ENCODE measurements at places on chromosomes 3 and 15. TPM values are rescaled to one million over a fixed set of nuclear protein-coding genes. Genes with fewer than 3 reads are reported as not detected.

ATP13A4 gene
- 30.7 TPM for total RNA-seq

GTPBP8 gene
- total RNA-seq, result 31.4 TPM

FILIP1L gene
- total RNA-seq, result 15.3 TPM

CYP1A2 gene
- not detected for total RNA-seq

ASB14 gene
- total RNA-seq, result not detected

GOLGA6D gene
- total RNA-seq, result 0.72 TPM

GOLGA6B gene
- not detected for total RNA-seq

OXTR gene
- total RNA-seq, result not detected

CCDC12 gene
- total RNA-seq, result 86.8 TPM

MORF4L1 gene
- total RNA-seq, result 149 TPM

TNNC1 gene
- 9.6 TPM for total RNA-seq

GRCh38 chr3:172229462-172229861, 190.1 kb downstream of the FNDC3B start:
- no peak overlapping the region for H3K27ac ChIP-seq
- H3K27me3 ChIP-seq, result no peaks in the 10 kb centered on the region
- peaks cover 2% of the 10 kb centered on the region for H3K4me1 ChIP-seq
- no peaks in the 10 kb centered on the region for H3K36me3 ChIP-seq
- no peak for DNase-seq
- no peak overlapping the region for H3K4me3 ChIP-seq

- no peak overlapping the region for H3K4me3 ChIP-seq
- H3K36me3 ChIP-seq, result no peaks in the 10 kb centered on the region
- H3K27ac ChIP-seq, result no peak overlapping the region
- DNase-seq, result no peak
- H3K4me1 ChIP-seq, result peaks cover 17% of the 10 kb centered on the region
- no peaks in the 10 kb centered on the region for H3K27me3 ChIP-seq
These were observed 5.2 kb upstream of the EBLN2 start for GRCh38 chr3:73056014-73056844.

GRCh38 chr3:194119831-194120590, 15.9 kb upstream of the HES1 start:
- H3K27me3 ChIP-seq, result peaks cover 3% of the 10 kb centered on the region
- DNase-seq, result no peak
- H3K36me3 ChIP-seq, result no peaks in the 10 kb centered on the region
- no peak overlapping the region for H3K4me3 ChIP-seq

DNA sequence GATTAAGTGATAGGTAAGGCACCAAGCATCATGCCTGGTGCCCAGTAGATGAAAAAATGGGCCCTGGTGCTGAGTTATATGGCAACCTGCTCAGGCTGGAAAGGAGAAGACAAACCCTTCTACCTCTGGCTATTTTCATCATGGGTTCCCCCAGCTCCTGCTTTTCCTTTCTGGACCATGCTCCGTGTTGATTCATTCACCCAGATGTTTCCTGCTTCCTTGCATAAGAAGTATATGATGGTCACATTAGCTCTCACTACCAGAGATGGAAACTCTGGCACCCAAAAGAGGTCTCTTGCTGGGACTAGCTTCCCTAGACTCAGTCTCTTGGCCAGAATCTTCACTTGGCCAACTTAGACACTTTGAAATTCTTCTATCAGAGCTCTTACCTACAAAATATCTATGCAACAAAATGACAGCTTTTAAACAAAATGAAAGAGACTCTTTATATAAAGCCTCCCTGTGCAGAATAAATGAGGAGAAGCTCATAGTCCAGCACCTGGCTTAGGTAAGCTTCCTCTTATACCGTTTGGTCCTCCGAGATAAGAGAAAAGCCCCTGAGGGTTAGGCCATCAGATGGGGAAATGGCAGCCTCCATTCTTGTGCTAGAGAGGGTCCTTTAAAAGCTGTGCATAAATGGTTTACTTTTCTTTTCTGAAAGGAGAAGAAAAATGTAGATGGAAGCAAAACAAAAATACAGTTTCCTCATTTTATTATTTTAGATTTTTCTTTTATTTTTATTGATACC, 46.8 kb upstream of the MCF2L2 start:
- H3K36me3 ChIP-seq, result no peaks in the 10 kb centered on the region
- H3K27ac ChIP-seq, result no peak overlapping the region
- no peak for DNase-seq
- H3K27me3 ChIP-seq, result no peaks in the 10 kb centered on the region
- H3K4me1 ChIP-seq, result peaks cover 4% of the 10 kb centered on the region
- H3K4me3 ChIP-seq, result no peak overlapping the region

- H3K4me3 ChIP-seq, result no peak overlapping the region
- peaks cover 12% of the 10 kb centered on the region for H3K4me1 ChIP-seq
- DNase-seq, result no peak
- no peak overlapping the region for H3K27ac ChIP-seq
These were observed 118.7 kb downstream of the PPM1L start for GRCh38 chr3:160874736-160875135.

DNA sequence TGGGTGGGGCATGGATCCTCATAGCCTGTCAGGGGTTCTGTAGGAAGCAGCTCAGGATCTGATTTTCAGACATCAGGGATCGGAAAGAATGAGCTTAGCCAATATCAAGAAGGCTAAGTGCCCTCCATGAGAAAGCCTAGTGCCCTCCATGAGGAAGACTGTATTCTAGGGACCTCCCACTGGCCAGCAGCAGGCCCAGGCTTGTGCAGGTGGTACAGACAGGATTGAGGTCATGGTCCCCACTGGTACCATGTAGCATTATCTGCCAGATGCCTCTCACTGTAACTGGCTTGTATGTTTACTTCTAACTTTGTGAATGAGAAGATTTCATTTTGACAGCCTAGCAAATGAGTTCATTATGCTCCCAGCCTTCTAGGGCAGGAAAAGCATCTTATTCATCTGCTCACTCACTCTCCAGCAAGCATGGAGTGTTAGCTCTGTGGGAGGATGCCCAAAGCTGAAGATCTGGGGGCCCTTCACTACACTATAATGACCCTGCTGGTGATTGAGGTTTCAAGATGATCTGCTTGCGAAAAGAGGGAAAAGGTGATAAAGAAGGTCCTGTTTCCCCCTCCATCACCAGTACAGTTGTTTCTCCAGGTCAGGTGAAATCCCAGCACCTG, 7.5 kb downstream of the EPHB1 start:
- peaks cover 2% of the 10 kb centered on the region for H3K4me1 ChIP-seq
- H3K27me3 ChIP-seq, result peaks cover 3% of the 10 kb centered on the region
- H3K36me3 ChIP-seq, result no peaks in the 10 kb centered on the region
- no peak for DNase-seq
- no peak overlapping the region for H3K4me3 ChIP-seq

- no peaks in the 10 kb centered on the region for H3K27me3 ChIP-seq
- no peaks in the 10 kb centered on the region for H3K36me3 ChIP-seq
- no peak overlapping the region for H3K27ac ChIP-seq
- H3K4me1 ChIP-seq, result peaks cover 25% of the 10 kb centered on the region
These were observed 40.8 kb downstream of the C3orf62 start for GRCh38 chr3:49236226-49236625.

DNA sequence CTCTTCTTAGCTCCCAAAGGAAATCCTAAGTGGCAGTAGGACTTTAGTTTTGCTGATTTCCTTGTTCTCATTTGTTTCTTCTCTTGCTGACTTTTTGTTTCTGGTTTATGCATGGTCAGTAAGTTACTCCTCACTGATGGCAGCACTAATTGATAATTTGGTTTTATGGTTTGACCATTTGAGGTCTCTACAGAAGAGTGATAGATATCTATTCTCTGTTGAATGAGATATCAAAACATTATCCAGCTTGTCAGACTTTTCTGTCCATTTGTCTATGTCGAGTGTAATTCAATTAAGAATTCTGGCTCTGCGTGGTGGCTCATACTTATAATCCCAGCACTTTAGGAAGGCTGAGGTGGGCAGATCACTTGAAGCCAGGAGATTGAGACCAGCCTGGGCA, 84.5 kb upstream of the PLXND1 start:
- no peak overlapping the region for H3K27ac ChIP-seq
- no peak overlapping the region for H3K4me3 ChIP-seq
- DNase-seq, result no peak
- H3K4me1 ChIP-seq, result peaks cover 41% of the 10 kb centered on the region

- no peaks in the 10 kb centered on the region for H3K27me3 ChIP-seq
- no peak overlapping the region for H3K4me3 ChIP-seq
- DNase-seq, result no peak
- H3K4me1 ChIP-seq, result peaks cover 8% of the 10 kb centered on the region
- no peak overlapping the region for H3K27ac ChIP-seq
These were observed 35.4 kb upstream of the SFMBT1 start for GRCh38 chr3:53081318-53081717.

DNA sequence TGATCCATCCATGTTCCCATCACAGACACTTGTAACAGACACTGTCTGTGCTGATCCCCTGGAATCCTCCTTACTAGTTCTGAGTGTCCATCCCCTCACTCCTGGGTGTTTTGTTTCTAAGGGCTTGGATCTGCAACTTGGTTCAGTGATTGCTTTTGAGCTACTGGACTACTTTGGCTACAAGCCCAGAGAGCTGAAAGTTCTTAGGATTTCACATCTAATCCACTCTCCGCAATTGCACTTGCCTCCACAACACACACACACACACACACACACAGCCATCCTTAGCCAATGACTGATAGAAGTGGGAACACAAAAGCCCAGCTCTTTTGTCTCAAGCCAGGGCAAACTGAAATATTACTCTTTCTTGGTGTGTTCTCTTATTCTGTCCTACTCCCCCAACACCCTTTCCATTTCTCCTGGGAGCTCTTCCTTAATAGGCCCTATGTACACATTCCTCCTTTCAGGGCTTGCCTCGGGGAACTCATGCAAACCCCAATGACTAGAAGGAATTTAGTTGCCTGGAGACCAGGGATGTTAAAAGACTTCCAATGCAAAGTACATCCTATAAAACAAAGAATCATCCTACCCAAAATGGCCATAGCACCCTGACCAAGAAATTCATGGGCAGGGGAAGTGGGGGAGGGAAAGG, 206.1 kb upstream of the UBE2E2 start:
- no peaks in the 10 kb centered on the region for H3K36me3 ChIP-seq
- H3K4me3 ChIP-seq, result no peak overlapping the region
- H3K27me3 ChIP-seq, result no peaks in the 10 kb centered on the region
- no peak overlapping the region for H3K27ac ChIP-seq
- no peaks in the 10 kb centered on the region for H3K4me1 ChIP-seq

GRCh38 chr3:186152361-186152798, 43.5 kb upstream of the ETV5 start:
- no peak overlapping the region for H3K27ac ChIP-seq
- DNase-seq, result no peak
- no peaks in the 10 kb centered on the region for H3K4me1 ChIP-seq

DNA sequence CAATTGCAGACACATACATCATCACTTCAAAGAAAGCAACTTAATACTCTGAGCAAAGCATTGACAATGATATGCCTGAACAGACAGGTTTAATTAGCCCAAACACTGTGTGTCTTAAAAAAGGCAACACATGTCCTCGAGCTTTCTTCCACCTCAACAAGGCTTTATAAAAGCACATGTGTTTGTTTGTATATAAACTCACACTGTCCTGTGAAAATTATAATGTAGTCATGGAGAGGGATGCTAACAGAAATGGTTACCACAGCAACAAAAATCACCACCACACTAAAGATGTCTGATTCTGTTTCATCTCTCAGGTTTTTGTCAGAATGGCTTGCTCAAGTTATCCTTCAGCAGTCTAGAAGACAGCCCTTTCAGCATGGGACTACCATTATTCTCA, 314.7 kb downstream of the MAGI1 start:
- H3K36me3 ChIP-seq, result no peaks in the 10 kb centered on the region
- H3K4me3 ChIP-seq, result no peak overlapping the region
- H3K4me1 ChIP-seq, result peaks cover under 1% of the 10 kb centered on the region
- H3K27me3 ChIP-seq, result no peaks in the 10 kb centered on the region

GRCh38 chr3:60755094-60755493, 496.2 kb downstream of the FHIT start:
- H3K27me3 ChIP-seq, result no peaks in the 10 kb centered on the region
- DNase-seq, result no peak
- no peak overlapping the region for H3K4me3 ChIP-seq
- no peak overlapping the region for H3K27ac ChIP-seq
- peaks cover 2% of the 10 kb centered on the region for H3K4me1 ChIP-seq

GRCh38 chr3:100440895-100441294, 39.6 kb downstream of the LNP1 start:
- no peaks in the 10 kb centered on the region for H3K4me1 ChIP-seq
- no peak overlapping the region for H3K27ac ChIP-seq
- no peak overlapping the region for H3K4me3 ChIP-seq
- H3K36me3 ChIP-seq, result no peaks in the 10 kb centered on the region

DNA sequence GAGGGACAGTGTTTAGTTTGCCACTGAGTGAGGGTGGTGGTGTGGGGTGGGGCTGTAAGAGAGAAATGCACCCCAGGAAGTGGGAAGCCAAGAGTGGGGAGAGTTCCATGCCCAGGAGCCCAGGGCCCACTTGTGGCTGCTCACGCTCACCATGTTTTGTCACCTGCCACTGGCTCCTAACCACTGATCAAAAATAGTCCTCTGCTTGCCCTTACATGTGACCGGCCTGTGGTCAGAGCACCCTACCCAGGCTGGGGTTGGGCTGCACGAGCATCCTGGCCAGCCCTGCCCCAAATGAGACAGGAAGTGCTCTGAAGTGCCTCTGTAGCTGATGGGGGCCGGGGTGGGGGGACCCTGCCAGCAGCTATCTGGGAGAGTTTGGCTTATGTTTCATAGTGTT, 216.3 kb downstream of the RPLP1 start:
- H3K4me1 ChIP-seq, result peaks cover 27% of the 10 kb centered on the region
- H3K4me3 ChIP-seq, result no peak overlapping the region
- no peak overlapping the region for H3K27ac ChIP-seq
- peaks cover 3% of the 10 kb centered on the region for H3K27me3 ChIP-seq

GRCh38 chr3:119690043-119690656, 12.7 kb upstream of the CFAP91 start:
- H3K4me1 ChIP-seq, result no peaks in the 10 kb centered on the region
- no peak overlapping the region for H3K27ac ChIP-seq
- no peak for DNase-seq
- H3K4me3 ChIP-seq, result no peak overlapping the region
- no peaks in the 10 kb centered on the region for H3K36me3 ChIP-seq
- no peaks in the 10 kb centered on the region for H3K27me3 ChIP-seq

DNA sequence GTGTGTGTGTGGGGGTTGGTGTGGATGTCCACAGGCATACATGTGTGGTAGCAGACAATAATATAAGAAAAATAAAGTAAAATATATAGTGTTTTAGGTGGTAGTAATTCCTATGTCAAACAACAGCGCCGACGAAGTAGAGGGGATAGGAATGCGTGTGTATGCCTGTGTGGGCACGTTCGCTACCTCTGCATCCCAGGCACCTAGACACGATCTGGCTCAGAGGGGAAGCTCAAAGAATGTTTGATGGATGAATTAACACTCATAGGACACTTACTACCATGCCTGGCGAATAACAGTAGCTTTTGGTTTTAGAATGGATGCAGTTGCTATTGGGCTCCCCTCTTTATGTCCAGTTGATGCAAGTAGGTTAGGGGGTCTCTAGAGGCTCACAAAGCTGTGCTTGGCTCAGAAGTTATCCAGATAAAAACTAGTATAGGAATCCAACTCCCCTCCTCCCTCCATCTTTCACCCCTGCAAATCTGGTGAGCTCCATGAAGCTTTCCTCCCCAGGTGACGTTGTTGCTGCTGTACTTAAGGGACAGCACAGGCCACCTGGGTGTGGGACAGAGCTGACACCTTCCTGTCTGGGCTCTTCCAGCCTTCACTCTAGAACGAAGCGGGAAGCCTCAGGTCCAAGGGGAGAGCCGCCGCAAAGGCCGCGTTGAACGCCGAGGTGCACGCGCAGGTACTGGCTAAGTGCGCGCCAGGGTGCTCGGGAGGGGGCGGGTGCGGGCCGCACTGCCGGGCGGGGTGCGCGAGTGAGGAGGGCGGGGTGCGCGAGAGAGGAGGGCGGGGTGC, 192.6 kb upstream of the LYSMD4 start:
- no peaks in the 10 kb centered on the region for H3K36me3 ChIP-seq
- peak; percentile 92 for DNase-seq
- H3K4me1 ChIP-seq, result peaks cover 12% of the 10 kb centered on the region
- H3K4me3 ChIP-seq, result peak overlapping the region; percentile 46
- H3K27me3 ChIP-seq, result no peaks in the 10 kb centered on the region
- H3K27ac ChIP-seq, result peak overlapping the region; percentile 64

All from suprapubic skin (tissue), 4 donors.